ENCODE measurements at places on chromosomes 6 and 20. TPM values are rescaled to one million over a fixed set of nuclear protein-coding genes. Genes with fewer than 3 reads are reported as not detected.

- H3K27ac ChIP-seq, result no peak overlapping the region
- H3K4me3 ChIP-seq, result no peak overlapping the region
- no peak for DNase-seq
- H3K4me1 ChIP-seq, result no peaks in the 10 kb centered on the region
- H3K36me3 ChIP-seq, result peaks cover 2% of the 10 kb centered on the region
Measured at GRCh38 chr20:49262444-49262843, 15.4 kb downstream of the ZNFX1 start.

The SPTLC3 gene
- total RNA-seq, result 15.4 TPM

The LHFPL5 gene
- total RNA-seq, result not detected

DNA sequence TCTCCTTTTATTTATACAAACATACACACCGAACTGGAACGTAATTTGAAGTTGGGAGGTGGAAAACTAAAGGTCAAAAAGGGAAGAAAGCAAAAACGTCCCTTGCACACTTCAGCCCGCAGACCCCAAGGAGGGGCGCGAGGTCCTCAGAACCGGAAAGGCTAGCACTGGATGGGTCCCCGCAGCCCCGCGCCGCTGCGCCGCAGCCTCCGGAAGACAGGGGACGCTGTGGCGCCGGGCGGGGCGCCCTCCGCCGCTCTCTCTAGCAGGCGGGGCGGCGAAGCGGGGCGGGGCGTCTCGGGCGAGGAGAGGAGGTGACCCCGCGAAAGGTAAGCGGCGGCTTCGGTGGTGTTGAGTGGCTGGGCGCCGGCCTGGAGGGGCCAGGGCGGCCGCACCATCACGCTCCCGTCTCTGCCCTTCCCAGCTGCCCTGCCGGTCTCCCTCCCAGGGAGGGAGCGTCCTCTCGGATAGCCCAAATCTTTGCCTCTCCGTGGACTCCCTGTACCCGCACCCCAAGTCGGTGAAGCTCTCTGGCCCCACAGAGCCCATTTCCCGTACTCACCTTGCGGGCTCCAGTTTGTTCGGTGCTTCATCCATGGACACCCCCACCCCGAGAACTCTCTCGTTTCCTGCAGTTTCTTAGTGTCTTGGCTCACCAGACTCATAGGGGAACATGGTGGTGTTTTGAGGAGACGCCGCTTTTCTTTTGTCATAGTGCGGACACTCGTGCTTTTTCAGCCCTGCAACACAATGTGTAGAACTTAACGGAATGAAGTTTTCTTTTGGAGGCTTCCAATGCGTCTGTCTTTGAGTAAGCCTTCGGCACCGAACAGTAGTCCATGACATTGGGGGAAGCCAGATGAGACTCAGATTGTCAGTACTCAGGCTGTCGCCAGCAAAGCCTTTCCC is at the start of gene SMIM8:
Gene SMIM8 (plus strand): TSS at position 285 of the 909 bp plus-strand sequence. CDS start 14,444 bp downstream, outside the sequence.
- DNase-seq, result peak; percentile 92
- H3K36me3 ChIP-seq, result no peaks in the 10 kb centered on the region
- no peaks in the 10 kb centered on the region for H3K27me3 ChIP-seq
- H3K4me1 ChIP-seq, result no peaks in the 10 kb centered on the region
- no peak within 1 kb of the TSS for H3K27ac ChIP-seq

- no peak overlapping the region for H3K4me3 ChIP-seq
- H3K4me1 ChIP-seq, result no peaks in the 10 kb centered on the region
- no peaks in the 10 kb centered on the region for H3K27me3 ChIP-seq
- no peak for DNase-seq
Measured at GRCh38 chr20:17533396-17533795, 2.2 kb upstream of the BFSP1 start.

- H3K27me3 ChIP-seq, result no peaks in the 10 kb centered on the region
- H3K36me3 ChIP-seq, result peaks cover 81% of the 10 kb centered on the region
- no peaks in the 10 kb centered on the region for H3K4me1 ChIP-seq
- no peak for DNase-seq
- no peak overlapping the region for H3K4me3 ChIP-seq
- no peak overlapping the region for H3K27ac ChIP-seq
Measured at GRCh38 chr20:3283222-3283820, 44.3 kb upstream of the SLC4A11 start.

The KDM1B gene
- total RNA-seq, result 10.0 TPM

GRCh38 chr6:31116661-31117385 is 2.2 kb downstream of the PSORS1C1 start:
- H3K4me1 ChIP-seq, result peaks cover 18% of the 10 kb centered on the region
- H3K27me3 ChIP-seq, result no peaks in the 10 kb centered on the region
- H3K27ac ChIP-seq, result peak overlapping the region; percentile 42
- H3K36me3 ChIP-seq, result no peaks in the 10 kb centered on the region

DNA sequence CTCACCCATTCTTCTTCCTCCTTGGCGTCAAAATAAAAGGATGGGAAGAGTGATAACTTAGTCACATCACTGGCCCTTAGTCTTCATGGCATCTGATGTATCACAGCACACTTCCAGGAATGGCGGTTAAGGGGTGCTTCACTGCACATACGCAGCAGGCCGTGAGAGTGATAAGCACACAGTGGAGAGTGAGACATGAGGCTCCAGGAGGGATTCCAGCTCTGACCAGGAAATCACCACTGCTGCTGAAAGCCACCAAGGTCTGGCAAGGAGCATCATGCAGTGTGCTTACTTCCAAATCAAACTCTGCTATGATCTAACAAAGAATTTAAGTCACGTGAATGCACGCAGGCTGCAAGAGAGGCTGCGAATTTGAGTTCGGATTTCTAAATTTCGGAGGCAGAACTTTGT is 62.4 kb downstream of the ARID1B start:
- H3K4me1 ChIP-seq, result peaks cover 15% of the 10 kb centered on the region
- H3K27me3 ChIP-seq, result no peaks in the 10 kb centered on the region
- H3K36me3 ChIP-seq, result no peaks in the 10 kb centered on the region
- no peak overlapping the region for H3K4me3 ChIP-seq
- no peak for DNase-seq

DNA sequence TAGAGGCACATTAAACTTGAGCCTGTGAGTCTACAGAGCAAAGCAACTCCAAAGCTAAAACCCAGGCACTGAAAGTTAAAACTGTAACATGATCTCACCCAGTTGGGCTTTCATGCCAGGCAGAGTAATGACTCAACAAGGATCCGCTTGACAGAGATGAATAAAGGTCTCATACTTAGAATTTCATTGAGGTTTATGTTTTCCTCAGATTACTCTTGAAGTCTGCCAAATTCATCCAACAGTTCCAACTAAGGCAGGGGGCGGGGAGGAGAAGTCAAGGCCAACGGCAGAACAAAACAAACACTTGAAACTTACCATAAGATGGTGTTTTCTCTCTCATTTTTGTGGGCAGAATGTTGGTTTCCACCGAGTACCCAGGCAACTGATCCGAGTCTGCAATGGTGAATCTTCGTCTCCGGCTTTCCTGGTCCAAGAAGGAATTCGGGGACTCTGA is 54.0 kb upstream of the IPCEF1 start:
- peaks cover 27% of the 10 kb centered on the region for H3K36me3 ChIP-seq
- DNase-seq, result peak; percentile 59
- H3K4me1 ChIP-seq, result peaks cover 41% of the 10 kb centered on the region
- peak overlapping the region; percentile 86 for H3K27ac ChIP-seq
- no peaks in the 10 kb centered on the region for H3K27me3 ChIP-seq
- no peak overlapping the region for H3K4me3 ChIP-seq

- no peaks in the 10 kb centered on the region for H3K4me1 ChIP-seq
- H3K27me3 ChIP-seq, result peaks cover 58% of the 10 kb centered on the region
- no peak overlapping the region for H3K27ac ChIP-seq
- DNase-seq, result no peak
Measured at GRCh38 chr20:46898423-46898822, 3.8 kb downstream of the EYA2 start.

All from heart left ventricle (tissue), 16 donors.